ENCODE measurements at places on chromosomes 11 and 22. TPM values are rescaled to one million over a fixed set of nuclear protein-coding genes. Genes with fewer than 3 reads are reported as not detected.
A peak's percentile ranks its signal among the peaks of the same experiment; 100 is the strongest.

GRCh38 chr11:47981667-47982404 is 1.5 kb downstream of the PTPRJ start:
- DNase-seq: no peak

DNA sequence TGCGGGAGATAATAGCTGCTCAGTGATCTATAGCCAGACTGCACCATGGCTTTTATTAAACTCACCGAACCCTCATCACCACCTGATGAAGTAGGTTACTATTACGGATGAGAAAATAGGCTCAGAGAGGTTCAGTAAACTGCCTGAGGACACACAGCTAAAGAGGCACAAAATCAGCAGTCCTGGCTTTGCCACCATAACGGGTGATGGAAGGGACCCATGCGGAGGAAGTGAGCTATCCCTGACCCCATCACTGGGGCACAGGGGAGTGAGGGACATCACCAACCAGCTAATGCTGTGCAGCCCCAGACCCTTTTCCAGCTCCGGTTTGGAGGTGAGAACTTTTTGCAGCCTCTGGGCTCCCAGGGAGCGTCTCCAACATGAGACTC is 7.3 kb upstream of the DERL3 start:
- DNase-seq: no peak

- DNase-seq: no peak
Observed at GRCh38 chr22:41772198-41772597, 28.3 kb upstream of the CCDC134 start.

GRCh38 chr11:64789331-64790204 is 11.2 kb upstream of the SF1 start:
- DNase-seq: no peak

- DNase-seq: peak; percentile 55
Observed at GRCh38 chr11:74739546-74740270, 8.5 kb upstream of the CHRDL2 start.

GRCh38 chr11:67310246-67311050 is 7.1 kb downstream of the SSH3 start:
- DNase-seq: no peak

GRCh38 chr11:114738954-114739353 is 60.6 kb downstream of the NXPE2 start:
- peak; percentile 34 for DNase-seq

DNA sequence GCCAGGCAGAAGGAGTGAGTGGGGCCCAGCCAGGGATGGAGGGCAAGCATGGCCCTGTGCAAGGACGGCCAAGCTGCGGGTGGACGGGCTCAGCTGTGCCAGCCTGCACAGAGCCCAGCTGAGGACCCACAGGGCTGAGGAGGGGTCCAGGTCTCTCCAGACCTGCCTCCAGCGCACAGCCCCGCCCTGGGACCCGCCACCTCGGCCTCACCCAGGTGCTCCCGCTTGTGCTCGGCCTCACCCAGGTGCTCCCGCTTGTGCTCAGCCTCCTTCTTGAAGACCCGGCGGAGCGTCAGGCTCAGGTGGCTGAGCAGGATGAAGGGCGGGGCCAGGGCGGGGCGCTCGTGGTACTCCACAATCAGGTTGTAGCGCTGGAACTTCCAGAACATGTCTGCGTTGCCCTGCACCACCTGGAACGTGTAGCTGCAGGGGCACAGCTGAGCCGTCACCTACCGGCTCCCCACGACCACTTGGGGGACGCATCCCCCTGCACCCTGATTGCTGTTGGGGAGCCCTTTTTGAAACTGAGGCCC is 6.4 kb downstream of the TSSC4 start:
- DNase-seq: no peak

- DNase-seq: no peak
Observed at GRCh38 chr22:40407831-40408717, 37.7 kb downstream of the SGSM3 start.

- DNase-seq: no peak
Observed at GRCh38 chr11:114260483-114260882, 35.7 kb upstream of the NNMT start.

DNA sequence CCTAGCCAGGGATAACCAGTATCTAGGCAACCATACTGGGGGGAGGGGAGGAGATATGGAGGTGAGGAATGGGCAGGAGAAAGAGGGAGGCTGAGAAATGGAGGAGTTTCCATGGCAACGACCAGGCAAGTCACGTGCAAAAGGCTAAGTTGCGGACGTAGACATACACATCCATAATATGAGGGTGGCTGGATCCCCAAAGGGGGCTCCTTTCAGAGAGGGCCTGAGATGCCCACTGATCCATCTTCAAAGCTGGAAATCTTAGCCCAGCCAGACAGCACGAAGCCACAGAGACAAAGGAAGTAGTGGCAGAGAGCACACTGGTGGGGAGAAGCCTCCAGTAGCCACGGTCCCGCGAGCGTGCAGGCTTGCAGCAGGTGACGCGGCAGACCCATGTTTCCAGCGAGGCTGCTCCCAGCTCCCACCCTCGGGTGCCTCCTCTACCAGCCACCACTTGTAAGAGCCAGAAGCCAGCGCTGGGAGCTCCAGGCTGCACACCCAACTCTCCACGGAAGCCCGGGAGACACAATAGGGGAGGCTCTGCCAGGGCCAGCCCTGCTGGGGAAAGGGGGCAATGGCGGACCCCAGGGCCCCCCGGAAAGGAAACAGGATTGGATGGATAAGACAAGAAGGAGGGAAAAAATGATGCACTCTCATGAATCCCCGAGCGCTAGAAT is 938 bp downstream of the FXYD6 start:
- DNase-seq: no peak

DNA sequence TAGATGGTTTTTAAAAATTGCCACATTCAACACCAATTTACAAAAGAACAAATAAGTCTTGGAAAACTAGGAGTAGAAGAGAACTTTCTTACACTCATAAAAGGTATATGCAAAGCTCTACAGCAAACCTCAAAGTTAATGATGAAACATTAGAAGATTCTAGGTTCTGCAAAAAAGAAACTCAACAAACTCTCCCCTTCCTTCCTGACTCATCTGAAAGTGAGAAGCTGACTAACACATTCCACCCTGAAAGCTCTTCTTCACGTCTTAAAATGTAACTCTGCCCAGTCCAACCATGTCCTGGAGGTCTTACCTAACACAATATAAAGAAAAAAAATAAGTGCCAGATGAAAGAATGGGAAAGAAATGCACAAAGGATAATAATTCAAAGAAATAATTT is 218.9 kb upstream of the ISX start:
- DNase-seq: no peak

- DNase-seq: peak; percentile 12
Observed at GRCh38 chr22:41446057-41446501, 522 bp downstream of the TOB2 start.

DNA sequence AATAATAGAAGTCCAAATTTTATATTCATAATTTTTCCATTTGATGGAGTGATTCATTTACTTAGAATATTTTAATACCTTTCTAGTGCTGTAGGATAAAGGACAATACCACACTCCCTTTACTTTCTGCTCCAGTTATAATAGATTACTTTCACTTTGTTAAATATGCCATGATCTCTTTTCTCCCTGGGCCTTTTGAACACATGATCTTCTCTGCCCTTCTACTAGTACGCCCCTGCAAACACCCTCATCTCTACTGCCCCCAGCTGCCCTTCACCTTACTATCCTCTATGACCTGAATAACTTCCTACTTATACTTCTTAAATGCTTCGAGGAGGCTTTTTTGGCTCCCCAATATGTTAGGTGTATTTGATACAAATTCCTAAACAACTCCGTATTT is 177.3 kb downstream of the GUCY1A2 start:
- DNase-seq: no peak

GRCh38 chr11:128512474-128512996 is 74.8 kb downstream of the ETS1 start:
- no peak for DNase-seq

GRCh38 chr11:2085251-2086066 is 53.7 kb downstream of the IGF2 start:
- no peak for DNase-seq

GRCh38 chr11:18567081-18567480 is 21.5 kb downstream of the UEVLD start:
- no peak for DNase-seq

- DNase-seq: no peak
Observed at GRCh38 chr11:42410251-42410955, 901.4 kb upstream of the API5 start.

DNA sequence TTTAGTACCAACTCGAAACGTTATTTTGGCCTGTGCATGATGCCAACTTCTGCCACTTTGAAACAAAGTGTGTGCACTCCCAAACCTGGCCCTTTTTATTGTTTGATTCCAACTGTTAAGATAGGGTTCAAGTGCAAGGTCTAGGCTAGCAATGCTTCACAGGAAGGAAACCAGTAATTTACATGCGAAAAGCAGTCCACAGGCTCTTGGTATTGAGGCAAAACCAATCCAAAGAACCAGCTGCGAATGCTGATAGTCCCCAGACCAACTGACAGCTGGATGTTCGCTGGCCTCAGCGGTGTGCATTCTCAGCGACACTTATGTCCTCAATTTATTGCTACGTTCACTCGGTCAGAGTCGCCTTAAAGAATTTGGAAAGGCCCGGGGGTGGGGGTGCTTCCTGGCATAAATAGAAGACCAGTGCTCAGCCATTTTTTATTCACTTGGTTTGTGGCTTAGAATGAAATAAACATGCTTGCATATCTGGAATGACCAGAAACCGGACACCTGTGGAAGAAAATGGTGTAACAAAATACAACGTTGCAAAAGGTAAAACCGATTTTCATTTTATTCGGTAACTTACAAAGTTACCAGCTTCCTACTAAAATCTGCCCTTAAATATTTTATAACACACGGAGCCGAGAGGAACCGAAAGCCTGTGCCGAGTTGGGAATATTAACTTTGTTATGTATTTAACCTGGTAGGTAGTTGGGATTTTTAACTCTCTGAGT is 1.6 kb downstream of the CPT1A start:
- peak; percentile 17 for DNase-seq

- no peak for DNase-seq
Observed at GRCh38 chr11:78940500-78941225, 366.0 kb upstream of the NARS2 start.

- peak; percentile 93 for DNase-seq
Observed at GRCh38 chr11:19432370-19433061, 191.8 kb upstream of the E2F8 start.

DNA sequence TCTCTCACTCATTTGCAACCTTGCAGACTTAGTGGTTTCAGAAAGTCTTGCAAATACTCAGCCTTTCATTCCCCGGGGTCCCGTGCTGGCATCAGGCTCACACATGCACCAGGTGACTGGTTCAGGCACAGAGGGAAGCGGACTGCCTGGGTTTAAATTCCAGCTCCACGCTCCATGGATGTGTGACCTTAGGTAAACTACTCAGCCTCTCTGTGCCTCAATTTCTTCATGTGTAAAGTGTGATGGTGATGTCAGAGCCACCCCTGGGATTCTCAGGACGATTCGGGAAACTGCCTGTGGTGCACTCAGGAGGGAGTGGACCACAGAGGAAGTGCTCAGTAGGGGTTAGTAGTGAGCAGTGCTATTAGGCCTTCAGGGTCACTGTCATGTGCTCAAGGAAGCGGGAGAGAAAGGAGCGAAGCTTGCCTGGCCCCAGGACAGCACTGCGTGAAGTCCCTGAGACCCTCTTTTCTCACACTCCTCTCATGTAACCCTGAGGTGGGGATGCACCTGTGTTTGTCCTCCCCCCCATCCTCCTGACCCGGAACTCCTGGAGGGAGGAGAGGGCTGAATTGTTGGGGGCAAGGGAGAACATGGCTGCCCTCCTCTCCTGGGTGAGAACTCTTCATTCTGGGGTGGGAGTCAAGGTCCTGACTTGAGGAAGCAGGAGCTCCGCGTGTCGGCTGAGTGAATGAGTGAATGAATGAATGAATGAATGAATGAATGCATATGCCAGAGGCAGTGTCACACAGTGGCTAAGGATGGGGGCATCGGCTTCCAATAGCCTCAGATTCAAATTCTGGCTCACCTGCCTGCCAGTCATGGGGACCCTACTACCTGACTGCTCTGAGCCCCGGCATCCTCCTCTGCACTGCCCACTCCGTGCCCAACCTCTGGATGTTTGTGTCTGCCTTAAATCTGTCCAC is 14.4 kb upstream of the UPK3A start:
- no peak for DNase-seq

GRCh38 chr11:3202305-3202704 is 16.3 kb downstream of the MRGPRG start:
- DNase-seq: no peak

DNA sequence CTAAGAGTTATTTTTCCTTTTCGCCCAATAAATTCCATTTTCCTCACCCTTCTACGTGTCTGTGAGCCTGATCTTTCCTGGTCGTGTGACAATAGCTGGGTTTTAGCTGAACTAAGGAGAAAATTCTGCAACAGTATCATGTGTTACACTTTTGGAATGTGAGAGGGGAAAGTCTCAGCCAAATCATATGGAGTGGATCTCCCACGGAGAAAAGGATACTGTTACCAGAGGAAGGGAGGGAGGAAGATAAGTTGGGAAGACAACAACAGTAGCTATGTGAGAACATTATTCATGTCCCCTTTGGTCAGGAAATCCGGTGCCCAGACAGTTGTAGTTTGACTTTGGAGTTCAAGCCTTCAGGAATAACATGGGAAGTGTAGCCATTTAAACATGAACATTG is 584.0 kb upstream of the RAG2 start:
- DNase-seq: no peak

PLAAT4 gene
- total RNA-seq: 3.5 TPM

PNPLA3 gene
- 21.7 TPM for total RNA-seq

KRTAP5-9 gene
- not detected for total RNA-seq

All from LHCN-M2 (cell line).